Motor neuron (in vitro differentiated cells): ENCODE measurements at places on chromosomes 1 and 21. TPM values are rescaled to one million over a fixed set of nuclear protein-coding genes. Genes with fewer than 3 reads are reported as not detected.

GRCh38 chr1:46039571-46040052 lies 92.8 kb downstream of the PIK3R3 start:
- ATAC-seq, result peak; percentile 73

PCP4 gene
- total RNA-seq, result 17.7 and 18.7 TPM in 2 replicates

ZNF670 gene
- total RNA-seq, result 13.6 and 14.4 TPM in 2 replicates

TIE1 gene
- total RNA-seq, result 14.2 and 19.5 TPM in 2 replicates

DNA sequence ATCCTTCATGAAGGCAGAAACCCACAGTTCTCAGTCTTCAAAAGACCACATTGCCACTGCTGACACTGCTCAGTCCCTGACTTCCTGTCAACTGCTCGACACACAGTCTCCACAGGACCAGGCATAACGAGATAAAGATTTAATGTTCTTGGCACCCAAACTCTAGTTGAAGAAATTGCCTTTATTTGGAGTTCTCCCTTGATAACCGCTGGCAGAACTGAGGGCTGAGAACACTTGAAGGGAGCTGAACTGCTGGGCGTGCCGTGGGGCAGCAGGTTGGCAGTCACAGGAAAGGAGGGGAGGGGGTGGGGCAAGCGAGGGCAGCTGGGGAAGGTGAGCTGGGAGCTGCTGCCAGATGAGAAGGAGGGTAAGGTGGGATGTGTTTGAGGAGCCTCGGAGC lies 15.9 kb downstream of the HENMT1 start:
- ATAC-seq, result no peak

GRCh38 chr1:12140515-12141162 lies 26.2 kb upstream of the TNFRSF1B start:
- no peak for ATAC-seq

PRCC gene
- total RNA-seq, result 40.1 and 48.1 TPM in 2 replicates
